ENCODE measurements at places on chromosomes 13 and 19.

GRCh38 chr19:41545547-41545946 lies 30.4 kb upstream of the CEACAM21 start:
- no peaks in the 10 kb centered on the region for H3K27me3 ChIP-seq
- H3K27ac ChIP-seq = no peak overlapping the region
- no peaks in the 10 kb centered on the region for H3K36me3 ChIP-seq

DNA sequence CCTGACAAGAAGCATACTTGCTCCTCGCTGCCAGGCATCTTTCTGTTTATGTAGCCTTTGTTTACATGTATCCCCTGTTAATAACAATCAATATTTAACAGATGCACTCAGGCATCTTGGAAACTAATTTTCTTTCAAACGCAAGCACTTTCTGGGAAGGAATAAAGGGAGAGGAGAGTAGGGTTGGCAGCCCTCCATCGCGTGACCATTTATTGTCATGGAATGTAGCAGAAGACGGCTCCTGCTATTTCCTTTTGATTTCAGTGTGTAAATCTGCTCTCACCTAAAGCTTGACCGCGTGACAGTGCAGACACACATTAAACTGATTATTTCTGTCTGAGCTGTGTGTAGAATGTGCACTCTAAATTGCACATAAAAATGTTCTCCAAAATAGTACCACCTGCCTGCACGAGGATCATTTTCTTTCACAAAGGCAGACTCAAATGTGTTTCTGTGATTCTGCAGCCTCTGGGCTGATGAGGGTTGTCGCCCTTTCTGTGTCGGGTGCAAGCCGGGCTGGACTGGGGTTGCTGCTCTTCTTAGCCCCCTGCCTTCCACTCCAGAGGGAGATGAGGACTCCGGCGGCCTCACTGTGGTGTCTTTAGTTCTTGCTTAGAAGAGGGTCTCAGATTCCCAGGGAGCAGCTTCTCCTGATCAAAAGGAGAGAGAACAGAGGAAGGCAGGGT lies 223.5 kb upstream of the MAB21L1 start:
- H3K27ac ChIP-seq = no peak overlapping the region
- no peak for DNase-seq
- no peaks in the 10 kb centered on the region for H3K4me1 ChIP-seq
- H3K27me3 ChIP-seq = no peaks in the 10 kb centered on the region

GRCh38 chr13:74090397-74090796 lies 43.8 kb downstream of the KLF12 start:
- H3K27ac ChIP-seq = 0 out of 2 replicates have a peak overlapping the region, but pooled peaks have one; percentile 4
- peak; percentile 57 for DNase-seq
- H3K4me1 ChIP-seq = peaks cover 61% of the 10 kb centered on the region
- no peak overlapping the region for H3K4me3 ChIP-seq
- no peaks in the 10 kb centered on the region for H3K27me3 ChIP-seq

DNA sequence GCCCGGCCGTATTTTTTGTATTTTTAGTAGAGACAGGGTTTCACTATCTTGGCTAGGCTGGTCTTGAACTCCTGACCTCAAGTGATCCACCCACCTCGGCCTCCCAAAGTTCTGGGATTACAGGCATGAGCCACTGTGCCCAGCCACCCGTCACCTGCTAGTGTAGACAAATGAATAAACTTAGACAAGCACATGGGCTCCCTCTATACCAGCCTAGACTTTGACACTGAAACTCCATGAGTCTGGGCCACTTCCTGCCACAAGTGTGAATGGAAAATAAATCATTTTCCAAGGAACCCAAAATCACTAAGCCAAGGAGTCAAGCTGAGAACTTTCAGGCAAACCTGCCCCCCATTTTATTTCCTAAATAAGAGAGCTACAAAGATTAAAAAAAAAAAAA lies 27.0 kb upstream of the TPT1 start:
- no peak overlapping the region for H3K4me3 ChIP-seq
- H3K36me3 ChIP-seq = no peaks in the 10 kb centered on the region
- no peak overlapping the region for H3K27ac ChIP-seq

DNA sequence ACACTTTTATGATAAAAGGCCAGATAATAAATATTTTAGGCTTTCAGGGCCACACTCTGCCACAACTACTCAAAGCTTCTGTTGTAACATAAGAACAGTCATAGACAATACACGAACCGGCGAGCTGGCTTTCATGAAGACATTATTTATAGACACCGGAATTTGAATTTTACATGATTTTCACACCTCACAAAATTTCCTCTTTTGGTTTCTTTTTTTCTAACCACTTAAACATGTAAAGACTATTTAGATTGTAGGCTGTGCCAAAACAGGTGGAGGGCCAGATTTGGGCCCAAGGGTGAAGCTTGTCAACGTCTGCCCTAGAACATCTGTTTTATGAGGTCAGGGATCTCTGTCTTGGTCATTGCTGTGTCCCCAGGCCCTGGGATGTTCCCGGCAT lies 29.7 kb upstream of the FXYD3 start:
- H3K27me3 ChIP-seq = no peaks in the 10 kb centered on the region
- H3K27ac ChIP-seq = peak overlapping the region; percentile 98
- H3K4me1 ChIP-seq = peaks cover 60% of the 10 kb centered on the region
- peak; percentile 93 for DNase-seq
- H3K4me3 ChIP-seq = peak overlapping the region; percentile 39

DNA sequence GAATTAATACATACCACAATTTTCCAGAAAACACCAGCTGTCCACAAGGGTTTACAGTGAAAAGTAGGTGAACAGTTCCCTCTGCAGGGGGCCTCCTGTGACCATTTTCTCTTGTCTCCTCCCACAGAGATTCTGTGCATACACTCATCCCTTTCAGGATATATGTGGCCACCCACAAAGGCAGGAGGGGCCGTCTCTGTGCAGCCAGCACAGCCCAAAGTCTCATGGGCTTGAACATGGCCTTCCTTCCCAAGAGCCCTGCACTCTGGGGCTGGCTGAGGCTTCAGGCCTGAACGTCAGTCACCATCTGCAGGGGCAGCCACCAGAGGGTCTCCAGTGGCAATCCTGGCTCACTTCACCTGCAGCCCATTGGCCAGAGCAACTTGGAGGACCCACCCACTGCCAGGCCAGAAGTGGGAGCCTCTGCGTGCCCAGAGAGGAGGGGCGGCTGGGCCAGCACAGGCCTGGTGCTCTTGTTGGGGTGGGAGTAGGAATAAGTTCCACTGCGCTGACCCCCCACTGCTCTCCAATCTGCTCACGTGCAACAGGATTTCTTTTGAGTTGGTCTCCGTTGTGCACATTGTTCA lies 25.1 kb downstream of the TMEM161A start:
- H3K36me3 ChIP-seq = no peaks in the 10 kb centered on the region
- peaks cover 6% of the 10 kb centered on the region for H3K4me1 ChIP-seq
- peak; percentile 54 for DNase-seq

- H3K36me3 ChIP-seq = no peaks in the 10 kb centered on the region
- no peak overlapping the region for H3K27ac ChIP-seq
- no peaks in the 10 kb centered on the region for H3K4me1 ChIP-seq
- H3K4me3 ChIP-seq = no peak overlapping the region
- H3K27me3 ChIP-seq = no peaks in the 10 kb centered on the region
Observed at GRCh38 chr13:35979361-35979951, 151.7 kb downstream of the DCLK1 start.

DNA sequence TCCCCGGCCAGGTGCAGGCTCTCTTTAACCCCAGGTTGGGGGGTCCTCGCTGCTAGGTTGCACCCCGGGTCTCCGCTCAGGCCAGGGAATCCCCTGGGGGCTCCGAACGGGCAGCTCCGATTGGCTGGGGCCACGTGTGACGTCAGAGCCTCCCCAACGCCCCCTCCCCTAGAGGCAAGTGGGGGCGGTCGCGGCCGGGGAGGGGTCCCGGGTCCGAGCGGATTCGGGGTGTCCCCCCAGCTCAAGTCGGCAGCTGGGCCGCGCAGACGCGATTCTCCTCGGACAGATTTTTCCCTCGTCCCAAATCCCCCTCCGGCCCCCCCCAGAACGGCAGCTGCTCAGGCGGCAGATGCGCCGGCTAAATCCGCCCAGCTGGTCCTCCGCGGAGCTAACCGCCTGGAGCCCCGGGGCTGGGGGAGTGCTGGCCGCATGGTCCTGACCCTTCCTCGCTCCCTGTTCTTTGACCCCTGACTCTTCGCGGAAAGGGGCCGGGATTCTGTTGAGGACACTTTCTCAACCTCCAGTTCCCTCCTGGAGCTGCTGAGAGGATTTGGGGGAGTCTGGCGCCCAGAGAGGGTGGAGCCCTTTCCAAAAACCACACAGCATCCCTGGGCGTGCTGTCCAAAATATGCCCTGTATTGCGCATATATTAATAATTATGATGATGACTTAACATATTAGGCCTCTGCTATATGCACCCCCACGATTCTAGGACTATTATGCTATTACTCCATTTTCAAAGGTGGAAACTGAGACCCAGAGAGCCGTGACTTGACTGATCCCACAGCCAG lies 25.4 kb upstream of the SEMA6B start:
- H3K36me3 ChIP-seq = no peaks in the 10 kb centered on the region
- no peaks in the 10 kb centered on the region for H3K27me3 ChIP-seq
- DNase-seq = no peak
- no peak overlapping the region for H3K27ac ChIP-seq
- H3K4me3 ChIP-seq = no peak overlapping the region

GRCh38 chr19:9937001-9937411 lies 691 bp upstream of the OLFM2 start:
- H3K27me3 ChIP-seq = no peaks in the 10 kb centered on the region
- H3K4me1 ChIP-seq = no peaks in the 10 kb centered on the region
- H3K4me3 ChIP-seq = no peak overlapping the region
- peak; percentile 64 for DNase-seq
- H3K27ac ChIP-seq = no peak overlapping the region

DNA sequence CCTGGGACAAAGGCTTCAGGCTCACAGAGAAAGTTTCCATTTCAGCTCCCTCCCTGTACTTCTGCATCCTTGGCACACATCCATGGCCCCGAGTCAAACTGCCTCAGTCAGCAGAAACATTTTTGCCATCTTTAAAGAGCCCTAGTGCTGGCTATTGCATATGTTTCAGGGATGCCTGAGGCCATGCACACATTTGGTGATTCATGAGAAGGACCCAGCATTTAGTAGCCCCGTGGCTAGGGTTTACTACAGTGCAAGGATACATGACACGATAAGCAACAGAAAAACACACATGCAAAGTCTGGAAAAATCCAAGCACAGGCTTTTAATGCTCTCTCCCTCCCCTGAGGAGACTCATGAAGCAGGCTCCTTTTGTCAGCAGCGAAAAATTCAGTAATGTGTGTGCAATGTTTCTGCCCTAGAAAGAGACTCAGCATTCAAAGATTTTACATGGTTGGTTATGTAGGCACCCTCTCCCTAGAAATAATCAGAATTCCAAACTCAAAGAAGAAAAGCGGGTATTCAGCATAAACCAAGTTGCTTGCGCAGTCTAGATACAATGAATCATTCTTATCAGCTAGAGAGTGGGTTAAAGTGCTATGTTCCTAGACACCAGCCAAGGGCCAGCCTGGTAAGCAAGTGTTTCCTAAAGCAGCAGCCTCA lies 17.6 kb downstream of the ACOD1 start:
- no peak overlapping the region for H3K4me3 ChIP-seq
- DNase-seq = no peak
- no peak overlapping the region for H3K27ac ChIP-seq

GRCh38 chr13:49760558-49760957 lies 31.9 kb downstream of the KPNA3 start:
- H3K4me1 ChIP-seq = peaks cover 12% of the 10 kb centered on the region
- no peak overlapping the region for H3K4me3 ChIP-seq
- no peak for DNase-seq
- H3K27ac ChIP-seq = no peak overlapping the region
- H3K27me3 ChIP-seq = no peaks in the 10 kb centered on the region

- H3K4me3 ChIP-seq = no peak overlapping the region
- DNase-seq = no peak
- H3K4me1 ChIP-seq = no peaks in the 10 kb centered on the region
- no peaks in the 10 kb centered on the region for H3K36me3 ChIP-seq
Observed at GRCh38 chr13:111510502-111511218, 190.2 kb downstream of the TEX29 start.

- H3K4me3 ChIP-seq = no peak overlapping the region
- no peak for DNase-seq
- H3K27ac ChIP-seq = no peak overlapping the region
- H3K36me3 ChIP-seq = no peaks in the 10 kb centered on the region
- H3K27me3 ChIP-seq = no peaks in the 10 kb centered on the region
Observed at GRCh38 chr13:76570510-76570971, 315.7 kb downstream of the KCTD12 start.

DNA sequence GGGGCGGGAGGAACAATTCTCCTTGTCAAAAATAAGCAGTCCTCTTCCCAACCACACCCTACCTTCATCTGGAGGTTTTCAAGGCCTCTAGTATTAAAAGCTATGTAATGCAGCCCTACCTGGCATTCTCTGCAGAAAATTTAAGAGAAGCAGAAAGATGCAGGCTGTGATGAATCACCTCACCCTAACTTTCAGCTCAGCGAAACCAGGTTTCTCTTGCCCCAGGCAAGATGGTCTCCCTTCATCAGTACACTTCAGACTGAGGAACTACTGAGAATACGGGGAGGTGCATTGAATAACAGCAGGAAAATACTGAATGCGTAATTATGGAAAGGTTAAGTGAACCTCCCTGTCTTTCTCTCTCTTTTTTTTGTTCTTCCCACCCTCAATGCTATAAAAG lies 437.6 kb upstream of the KLF12 start:
- no peaks in the 10 kb centered on the region for H3K27me3 ChIP-seq
- no peaks in the 10 kb centered on the region for H3K4me1 ChIP-seq
- no peak overlapping the region for H3K4me3 ChIP-seq
- H3K27ac ChIP-seq = no peak overlapping the region

DNA sequence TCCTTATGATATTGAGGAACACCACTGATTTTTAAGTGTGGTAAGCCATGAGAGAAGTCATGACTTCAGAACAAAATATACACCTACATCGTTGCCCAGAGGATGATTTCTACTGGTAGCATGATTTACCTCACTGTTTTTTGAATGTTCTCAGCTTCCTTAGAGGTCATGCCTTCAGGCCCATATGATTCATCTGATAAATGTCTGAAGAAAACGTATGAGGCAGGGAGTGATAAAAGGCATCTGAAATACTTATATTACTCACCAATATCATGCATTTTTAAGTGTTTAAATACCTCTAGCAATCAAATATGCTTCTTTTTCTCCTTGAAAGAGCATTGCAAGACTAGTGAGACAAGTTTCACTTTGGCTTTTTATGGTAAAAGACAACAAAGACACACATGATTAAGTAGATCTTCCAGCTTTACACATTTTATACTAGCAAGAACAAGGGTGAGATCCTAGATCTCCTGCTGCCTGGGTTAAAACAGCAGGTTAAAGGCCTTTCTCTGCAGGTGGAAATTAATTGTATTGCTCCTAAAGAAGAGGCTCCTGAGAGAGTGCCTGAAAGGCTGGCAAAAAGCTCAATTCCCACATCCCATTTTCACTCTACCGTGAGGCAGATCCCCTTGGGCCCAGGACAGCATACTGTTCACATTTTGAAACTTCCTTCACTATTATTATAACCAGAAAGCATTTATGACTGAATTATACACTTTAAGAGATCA lies 432.4 kb downstream of the SLITRK1 start:
- no peaks in the 10 kb centered on the region for H3K36me3 ChIP-seq
- DNase-seq = no peak
- H3K4me1 ChIP-seq = no peaks in the 10 kb centered on the region
- H3K4me3 ChIP-seq = no peak overlapping the region
- H3K27me3 ChIP-seq = no peaks in the 10 kb centered on the region

Measured in Karpas-422 (cell line).